ENCODE measurements at places on chromosomes 2 and 18.
A peak's percentile ranks its signal among the peaks of the same experiment; 100 is the strongest.

DNA sequence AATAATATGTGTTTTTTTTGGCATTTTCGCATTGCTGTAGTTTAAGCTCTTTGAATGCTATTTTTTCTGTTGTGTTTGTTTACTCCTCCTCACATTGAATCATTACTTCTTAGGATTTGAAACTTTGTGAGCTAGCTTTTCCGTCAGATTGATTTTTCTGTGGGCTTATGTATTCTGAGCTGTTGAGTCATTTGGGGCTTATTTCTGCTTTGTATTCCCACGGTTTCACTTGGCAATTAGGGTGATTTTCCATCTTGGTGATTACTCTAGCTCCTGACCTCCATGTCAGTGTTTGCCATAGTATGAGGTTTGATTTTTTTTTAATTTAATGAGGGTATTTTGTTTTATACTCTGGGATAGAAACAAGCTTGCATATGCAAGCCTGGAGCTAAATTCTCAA lies 200.0 kb downstream of the CCDC102B start:
- DNase-seq, result no peak

- peak; percentile 47 for DNase-seq
Measured at GRCh38 chr2:55010915-55011314, 39.3 kb downstream of the RTN4 start.

DNA sequence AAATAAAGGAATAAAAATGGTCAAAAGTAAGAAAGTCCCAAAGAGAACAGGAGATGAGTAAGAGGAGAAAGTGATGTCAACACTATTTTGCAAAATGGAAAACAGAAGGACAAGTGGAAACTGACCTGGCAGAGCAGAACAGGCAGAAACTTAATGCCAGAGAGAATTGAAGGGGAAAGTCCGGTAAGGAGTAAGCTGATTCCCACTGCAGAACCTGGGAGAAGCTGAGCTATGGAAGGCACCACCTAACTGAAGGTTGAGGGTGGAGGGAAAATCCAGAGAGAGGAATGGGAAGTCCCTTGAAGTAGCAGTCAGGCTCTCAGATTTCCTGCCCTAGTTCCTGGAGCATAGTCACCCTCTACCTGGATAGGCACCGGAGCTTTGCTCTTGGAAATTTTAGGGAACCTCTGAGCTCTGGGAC lies 59.8 kb downstream of the MOGAT1 start:
- DNase-seq, result no peak

GRCh38 chr18:67305466-67305865 lies 211.1 kb downstream of the DSEL start:
- DNase-seq, result no peak

- DNase-seq, result no peak
Measured at GRCh38 chr2:20414806-20415205, 32.1 kb upstream of the RHOB start.

GRCh38 chr2:191411472-191411871 lies 166.3 kb downstream of the MYO1B start:
- DNase-seq, result no peak

DNA sequence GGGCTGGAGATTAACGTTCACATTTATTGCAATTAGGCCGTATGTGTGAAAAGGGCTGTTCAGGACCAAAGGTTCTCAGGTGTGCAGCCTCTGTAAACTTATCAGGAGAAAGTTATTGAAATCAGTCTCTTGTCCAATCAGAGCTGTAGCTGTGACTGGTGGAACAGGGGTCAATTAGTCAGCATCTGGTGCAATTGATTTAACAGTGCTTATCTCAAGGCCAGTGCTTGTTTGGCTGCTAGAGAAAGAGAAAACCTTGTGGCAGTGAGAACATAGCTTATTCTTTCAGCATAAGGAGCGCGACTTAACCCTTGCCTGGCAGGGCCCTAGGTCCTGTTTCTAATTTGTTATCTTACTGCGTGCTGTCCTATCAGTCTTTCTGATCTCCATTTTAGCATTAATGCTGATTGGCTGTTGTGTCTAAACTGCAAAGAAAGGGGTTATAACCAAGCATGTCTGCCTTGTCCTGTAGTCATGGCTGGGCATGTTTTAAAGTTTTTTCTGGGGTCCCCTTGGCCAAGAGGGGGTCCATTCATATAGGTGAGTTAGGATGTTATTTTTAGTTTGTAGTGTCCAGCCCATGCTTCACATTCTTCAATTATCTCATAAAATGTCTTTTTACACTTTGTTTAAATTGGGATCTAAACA lies 66.4 kb downstream of the CYB5A start:
- DNase-seq, result no peak

- no peak for DNase-seq
Measured at GRCh38 chr2:129330504-129330903, 649.0 kb upstream of the RAB6C start.

- no peak for DNase-seq
Measured at GRCh38 chr2:6741229-6741628, 124.5 kb downstream of the CMPK2 start.

- DNase-seq, result no peak
Measured at GRCh38 chr2:144279165-144279564, 240.8 kb downstream of the ZEB2 start.

DNA sequence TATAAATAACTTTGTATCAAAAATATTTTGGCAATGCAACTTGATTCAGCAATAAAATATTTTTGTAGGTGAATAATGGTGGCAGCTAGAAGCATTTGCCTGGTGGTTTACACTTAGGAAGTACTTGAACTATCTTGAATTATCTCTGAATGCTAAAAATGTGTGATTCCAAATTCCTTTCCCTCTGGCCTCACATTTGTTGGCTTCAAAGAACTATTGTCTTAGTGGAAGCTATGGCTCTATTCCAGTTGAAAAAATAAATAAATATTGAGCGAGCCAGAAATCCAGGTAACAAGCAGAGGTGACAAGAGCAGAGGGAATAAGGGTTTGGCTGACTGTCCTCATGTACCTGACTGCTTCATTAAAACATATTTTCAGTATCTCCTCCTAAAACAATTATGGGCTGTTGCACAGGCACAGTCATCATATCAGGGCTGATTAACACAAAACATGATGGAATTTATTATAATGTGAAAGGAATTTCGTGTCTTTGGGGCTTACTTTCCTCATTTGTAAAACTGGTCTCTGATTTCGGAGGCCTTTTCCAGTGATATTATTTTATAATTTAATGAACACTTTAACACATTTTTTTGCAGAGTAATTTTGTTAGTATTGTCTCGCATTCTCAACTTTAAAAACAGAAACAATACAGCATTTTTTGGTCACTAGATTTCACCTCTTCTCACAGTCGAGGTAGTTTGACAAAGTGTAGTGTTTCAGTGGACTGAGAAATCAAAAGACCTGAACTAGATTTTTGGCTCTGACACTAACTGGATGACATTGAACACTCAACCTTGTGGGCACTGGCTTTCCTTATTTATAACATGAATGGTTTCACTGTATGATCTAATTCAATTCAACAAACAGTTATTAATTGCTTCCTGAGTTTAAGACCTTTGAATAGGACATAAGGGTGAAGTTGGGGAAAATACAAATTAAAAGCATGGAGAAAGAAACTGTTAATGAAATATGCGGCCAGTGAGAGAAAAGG lies 7.8 kb upstream of the CAVIN2 start:
- no peak for DNase-seq

GRCh38 chr18:77495982-77496690 lies 246.5 kb downstream of the GALR1 start:
- no peak for DNase-seq

GRCh38 chr2:36371928-36372391 lies 16.4 kb downstream of the CRIM1 start:
- peak; percentile 90 for DNase-seq

- DNase-seq, result no peak
Measured at GRCh38 chr2:216370961-216371712, 1.1 kb downstream of the MARCHF4 start.

DNA sequence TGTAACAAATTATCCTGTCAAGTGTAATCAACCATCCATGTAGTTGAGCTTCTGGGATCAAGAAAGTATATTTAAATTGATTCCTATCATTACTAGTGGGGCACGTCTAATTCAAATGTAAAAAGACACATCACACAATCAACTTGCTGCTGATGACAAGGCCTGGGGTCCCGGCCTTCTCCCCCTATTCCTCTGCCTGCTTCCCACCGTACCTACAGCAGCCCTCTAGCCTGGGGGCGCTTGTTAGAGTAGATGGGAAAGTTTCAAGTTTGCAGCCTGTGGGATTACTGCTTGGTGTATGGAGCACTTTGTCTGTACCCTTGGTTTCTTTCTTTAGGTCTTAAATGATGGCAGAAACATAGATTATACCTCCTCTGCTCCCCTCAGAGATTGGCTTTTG lies 333.3 kb upstream of the KYNU start:
- no peak for DNase-seq

GRCh38 chr18:8794156-8794933 lies 89.0 kb downstream of the MTCL1 start:
- peak; percentile 36 for DNase-seq

DNA sequence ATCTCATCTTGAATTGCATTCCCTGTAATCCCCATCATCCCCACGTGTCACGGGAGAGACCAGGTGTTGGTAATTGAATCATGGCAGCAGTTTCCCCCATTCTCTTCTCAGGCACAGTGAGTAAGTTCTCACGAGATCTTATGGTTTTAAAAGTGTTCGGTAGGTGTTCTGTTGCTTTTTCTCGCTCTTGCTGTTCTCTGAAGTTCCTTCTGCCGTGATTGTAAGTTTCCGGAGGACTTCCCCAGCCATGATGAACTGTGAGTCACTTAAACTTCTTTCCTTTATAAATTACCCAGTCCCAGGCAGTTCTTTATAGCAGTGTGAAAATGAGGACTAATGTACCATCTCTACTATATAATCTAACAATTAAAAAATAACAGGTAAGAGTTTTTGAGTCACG lies 409.9 kb upstream of the NRXN1 start:
- no peak for DNase-seq

- no peak for DNase-seq
Measured at GRCh38 chr2:131054488-131054887, 38.8 kb downstream of the FAM168B start.

Data from MCF 10A (cell line).